ENCODE measurements at places on chromosomes 5 and 9.

- DNase-seq, result no peak
Measured at GRCh38 chr5:178322736-178323540, 90.3 kb upstream of the PHYKPL start.

- no peak for DNase-seq
Measured at GRCh38 chr5:39801306-39801705, 376.5 kb upstream of the DAB2 start.

DNA sequence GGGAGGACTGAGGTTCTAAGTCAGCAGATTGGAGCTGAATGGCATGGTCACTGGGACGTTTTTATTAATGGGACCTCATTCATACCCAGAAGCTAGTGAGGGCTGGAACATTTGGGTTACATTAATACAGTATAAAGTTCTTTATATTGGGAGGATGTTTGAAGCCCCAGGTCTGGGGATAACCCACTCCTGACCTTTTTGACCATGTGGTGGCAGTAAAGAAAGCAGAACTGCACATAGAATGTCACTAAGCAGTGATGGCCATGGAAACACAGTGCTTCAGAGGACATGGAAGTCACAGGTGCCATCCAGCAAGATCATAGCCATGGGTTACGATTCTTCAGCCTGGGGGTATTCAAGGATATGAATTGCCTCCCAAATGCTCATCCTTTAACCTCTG lies 176.0 kb downstream of the ATP10B start:
- DNase-seq, result no peak

DNA sequence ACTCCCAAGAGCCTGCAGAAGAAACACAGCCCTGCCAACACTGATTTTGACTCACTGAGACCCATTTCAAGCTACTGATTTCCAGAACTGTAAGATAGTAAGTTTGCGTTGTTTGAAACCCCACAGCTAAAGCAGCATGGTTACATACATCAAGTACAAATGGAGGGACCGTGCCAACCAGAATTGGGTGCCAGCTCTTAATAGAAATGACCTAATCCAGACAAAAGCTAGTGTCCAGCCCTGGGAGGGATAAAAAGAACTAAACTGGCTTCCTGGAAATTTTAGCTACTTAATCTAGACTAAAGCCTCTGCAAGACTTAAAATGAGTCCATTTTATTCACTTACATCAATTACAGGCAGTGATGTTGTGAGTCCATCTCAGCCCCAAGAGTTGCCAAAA lies 122.6 kb downstream of the ADAMTS12 start:
- peak; percentile 38 for DNase-seq

DNA sequence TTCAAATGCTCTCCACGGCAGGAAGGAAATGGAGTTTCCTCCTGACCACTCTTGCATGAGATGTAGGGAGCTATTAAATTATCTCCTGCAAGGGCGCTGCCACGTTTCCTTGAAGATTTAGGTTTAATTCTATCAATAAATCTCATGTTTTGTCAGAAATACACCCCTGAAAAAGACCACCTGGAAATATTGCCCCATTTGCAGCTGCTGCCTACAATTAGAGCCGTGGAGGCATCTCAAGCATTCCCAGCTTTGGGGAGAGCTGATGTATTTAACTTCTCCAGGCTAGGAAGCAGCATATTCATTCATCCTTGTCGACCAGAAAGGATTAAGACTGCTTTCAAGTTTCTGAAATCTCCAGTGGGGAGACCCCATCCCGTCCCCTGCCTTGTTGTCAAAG lies 40.5 kb downstream of the CCNJL start:
- peak; percentile 81 for DNase-seq

GRCh38 chr9:100350188-100350587 lies 2.6 kb downstream of the TEX10 start:
- DNase-seq, result no peak

GRCh38 chr5:72460413-72460812 lies 46.8 kb downstream of the ZNF366 start:
- no peak for DNase-seq

DNA sequence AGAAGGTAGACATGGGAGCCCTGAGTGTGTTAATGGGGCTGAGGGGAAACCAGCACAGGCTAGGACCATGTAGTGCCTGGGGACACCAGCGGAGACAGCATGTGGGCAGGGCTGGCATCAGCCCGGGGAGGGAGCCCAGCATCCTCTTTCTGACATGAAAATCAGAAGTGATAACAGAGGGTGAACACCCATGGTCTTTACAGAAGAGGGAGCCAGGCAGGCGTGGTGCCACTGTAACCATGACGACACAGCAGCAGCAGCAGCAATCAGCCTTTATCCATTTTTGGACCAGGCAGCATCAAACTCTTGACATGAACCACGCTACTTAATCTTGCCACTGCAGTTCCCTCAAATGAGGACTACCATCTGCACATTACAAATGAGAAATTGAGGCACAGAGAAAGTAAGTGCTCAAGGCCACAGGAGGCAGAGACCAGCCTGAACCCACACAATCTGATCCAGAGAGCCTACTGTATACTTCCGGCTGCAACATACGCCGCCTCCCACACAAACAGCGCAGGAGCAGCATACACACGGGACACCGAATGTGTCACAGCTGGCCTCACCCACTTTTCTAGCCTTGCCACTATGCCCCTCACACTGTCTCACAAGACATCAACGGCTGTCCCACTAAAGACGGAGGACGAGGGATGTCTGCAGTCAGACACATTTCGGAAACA lies 23.8 kb downstream of the CAMSAP1 start:
- DNase-seq, result no peak

- no peak for DNase-seq
Measured at GRCh38 chr5:11928909-11929308, 24.7 kb upstream of the CTNND2 start.

GRCh38 chr5:146388386-146388785 lies 49.7 kb downstream of the POU4F3 start:
- no peak for DNase-seq

- no peak for DNase-seq
Measured at GRCh38 chr5:118561235-118561634, 427.1 kb downstream of the DTWD2 start.

- DNase-seq, result no peak
Measured at GRCh38 chr9:19934301-19934871, 145.5 kb upstream of the SLC24A2 start.

DNA sequence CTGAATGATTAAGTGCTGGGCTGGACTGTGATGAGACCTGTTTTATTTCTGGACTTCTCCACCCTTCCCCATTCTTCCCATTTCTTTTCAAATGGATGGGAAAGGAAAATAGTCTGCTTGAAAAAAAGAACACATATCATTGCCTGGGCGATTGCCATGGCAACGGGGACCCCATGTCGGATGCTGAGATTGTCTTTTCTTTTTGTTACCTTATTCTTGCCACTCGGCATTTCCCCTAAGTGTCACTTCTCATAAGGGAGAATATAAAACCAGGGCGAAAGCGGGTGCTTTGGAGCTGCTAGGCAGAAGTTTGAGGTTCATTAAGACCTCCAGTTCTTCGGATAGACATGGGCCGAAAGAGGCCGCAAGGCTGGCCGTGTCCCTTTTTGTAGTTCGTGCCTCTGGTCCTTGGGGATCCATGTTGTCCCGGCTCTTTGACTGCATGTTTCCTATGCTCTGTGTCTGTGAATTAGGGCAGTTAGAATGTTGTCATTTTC lies 763 bp downstream of the FGD3 start:
- no peak for DNase-seq

GRCh38 chr9:91503673-91504081 lies 80.0 kb upstream of the NFIL3 start:
- no peak for DNase-seq

- DNase-seq, result peak; percentile 39
Measured at GRCh38 chr5:104456122-104456521, 893.5 kb upstream of the NUDT12 start.

DNA sequence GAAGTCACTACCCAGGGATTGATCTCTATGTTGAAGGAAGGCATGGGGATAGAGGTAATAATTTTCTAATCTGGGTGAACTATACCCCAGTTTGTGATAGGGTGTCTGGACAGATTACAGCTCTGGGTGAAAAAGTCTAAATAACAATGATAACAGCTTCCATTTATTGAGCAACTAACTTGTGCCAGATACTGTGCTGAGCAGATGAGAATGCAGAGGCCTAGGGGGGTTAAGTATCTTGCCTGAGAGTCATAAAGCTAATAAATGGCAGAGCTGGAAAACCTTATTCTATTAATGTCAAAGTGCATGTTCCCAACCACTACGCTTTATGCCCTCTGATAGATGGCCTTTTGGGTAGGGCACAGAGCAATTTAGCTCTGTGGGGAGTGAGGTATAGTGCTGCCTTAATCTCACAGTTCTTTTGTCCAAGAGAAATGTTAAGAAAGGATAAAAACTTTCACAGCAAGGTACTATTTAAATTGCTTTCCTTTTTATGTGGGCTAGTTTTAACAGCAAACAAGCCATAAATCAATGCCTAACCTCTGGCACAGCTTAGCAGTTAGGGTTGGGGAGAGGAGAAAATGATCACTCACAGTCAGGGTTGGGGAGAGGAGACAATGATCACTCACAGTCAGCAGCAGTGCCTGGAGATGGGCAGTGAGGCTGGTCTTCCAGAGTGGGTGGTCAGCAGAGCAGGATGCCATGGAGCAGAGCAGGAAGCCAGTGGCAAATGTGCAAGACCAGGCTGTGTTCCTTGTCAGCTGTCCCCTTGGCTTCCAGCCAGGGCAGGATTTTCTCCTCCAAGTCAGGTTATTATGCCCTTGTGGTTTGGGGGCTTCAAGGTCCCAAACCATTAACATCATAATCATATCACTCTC lies 187.0 kb downstream of the CARTPT start:
- DNase-seq, result no peak

DNA sequence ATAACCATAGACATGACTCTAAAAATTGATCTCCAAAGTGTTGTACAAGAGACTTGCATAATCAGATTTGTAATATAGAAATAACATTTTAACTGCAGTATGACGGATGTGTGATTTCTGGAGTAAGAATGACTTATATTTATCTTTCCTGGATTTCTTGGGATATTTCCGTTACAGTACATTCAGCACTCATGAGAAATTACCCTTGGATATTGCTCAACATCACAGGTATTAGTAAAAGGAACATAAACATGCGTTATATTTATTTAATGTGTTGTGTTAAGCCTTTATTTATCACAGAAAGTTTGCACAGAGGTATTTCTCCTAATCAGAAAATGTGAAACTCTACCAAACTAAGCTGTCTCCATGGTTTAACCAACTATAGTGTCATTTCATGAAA lies 1823.9 kb upstream of the C9orf72 start:
- DNase-seq, result no peak

DNA sequence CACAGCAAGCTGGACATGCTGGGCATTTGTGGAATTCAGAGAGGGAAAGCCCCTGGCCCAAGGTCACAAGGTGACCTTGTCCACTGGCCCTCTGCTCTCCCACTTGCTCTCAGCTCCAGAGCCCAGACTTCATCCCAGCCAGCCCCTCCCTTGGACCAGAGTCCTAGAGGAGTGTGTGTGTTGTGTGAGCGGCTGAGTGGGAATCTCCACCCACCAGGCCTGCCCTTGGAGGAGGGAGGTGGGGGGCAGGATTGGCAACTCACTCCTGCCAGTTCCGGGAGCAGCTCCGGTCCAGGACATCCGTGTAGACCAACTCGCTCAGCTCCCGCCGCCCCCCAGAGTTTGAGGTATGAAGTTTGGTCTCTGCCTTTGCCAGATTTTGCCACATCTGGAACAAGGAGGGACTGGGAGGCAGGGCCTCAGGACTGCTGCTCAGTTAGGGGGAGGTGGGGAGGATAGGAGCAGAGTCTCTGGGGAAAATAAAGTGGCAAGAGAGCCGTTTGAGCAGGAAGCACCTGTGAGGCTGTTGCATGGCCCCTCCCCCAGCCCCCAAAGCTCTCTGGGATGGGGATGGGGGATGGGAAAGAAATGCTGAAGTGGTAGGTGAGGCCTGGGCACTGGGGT lies 1.4 kb downstream of the MZB1 start:
- DNase-seq, result no peak

GRCh38 chr9:7115606-7116005 lies 357.8 kb downstream of the KDM4C start:
- DNase-seq, result no peak

DNA sequence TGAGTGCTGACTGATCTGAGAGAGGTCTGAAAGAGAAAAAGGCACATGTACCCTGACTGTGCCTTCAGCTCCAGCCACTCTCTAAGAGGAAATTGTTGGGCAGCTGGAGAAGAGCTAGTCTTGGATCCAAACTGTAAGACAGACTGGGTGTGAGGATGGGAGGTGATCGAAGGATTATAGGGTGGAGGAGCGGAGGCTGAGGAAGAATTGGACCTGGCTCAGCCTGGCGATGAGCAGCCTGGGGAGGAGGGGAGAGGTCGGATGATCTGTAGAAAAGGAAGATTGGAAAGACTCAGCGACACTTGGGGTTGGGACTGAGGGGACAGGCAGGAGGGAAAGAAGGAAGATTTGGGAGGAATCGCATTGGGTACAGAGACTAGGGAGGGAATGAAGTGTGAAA lies 98.6 kb upstream of the SLC25A48 start:
- no peak for DNase-seq

GRCh38 chr9:125393426-125393825 lies 131.8 kb downstream of the GAPVD1 start:
- DNase-seq, result no peak

- DNase-seq, result no peak
Measured at GRCh38 chr5:2131196-2131595, 248.5 kb upstream of the IRX4 start.

DNA sequence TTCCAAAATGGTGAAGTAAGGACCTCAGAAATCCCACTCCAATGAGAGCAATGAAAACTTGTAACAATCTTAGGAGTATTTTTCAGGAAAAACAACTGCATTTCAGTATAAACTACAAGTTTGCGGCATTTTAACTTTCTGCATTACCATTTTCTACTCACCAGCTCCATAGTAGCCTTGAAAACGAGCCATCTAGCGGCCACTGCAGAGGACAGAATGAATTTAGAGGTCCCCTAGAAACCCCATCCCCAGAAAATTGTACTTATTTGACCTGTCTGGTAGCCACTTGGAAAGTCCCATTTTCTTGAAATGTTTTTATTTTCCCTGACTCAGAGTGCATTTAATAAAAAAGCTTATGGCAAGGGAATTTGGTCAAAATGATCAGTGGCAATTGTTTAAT lies 205.4 kb upstream of the ITGA1 start:
- DNase-seq, result no peak

DNA sequence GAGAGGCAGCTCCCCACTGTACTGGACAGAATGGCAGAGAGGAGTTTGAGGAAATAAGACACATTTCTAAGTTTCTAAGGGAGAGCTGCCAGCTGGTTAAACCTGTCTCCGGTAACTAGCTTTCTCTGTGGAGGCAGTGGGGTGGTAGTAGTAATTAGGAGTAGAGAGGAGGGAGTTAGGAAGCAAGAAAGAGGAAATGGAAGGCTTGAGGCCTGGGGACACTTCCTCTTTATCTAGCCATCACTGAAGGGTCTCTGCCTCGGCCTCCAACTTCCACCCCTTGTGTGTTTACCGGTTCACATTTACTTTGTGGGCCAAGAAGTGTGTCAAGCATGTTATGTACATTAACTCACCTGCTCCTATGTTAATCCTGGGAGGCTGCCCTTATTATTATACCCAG lies 462.2 kb upstream of the DMAC1 start:
- DNase-seq, result no peak

Measured in spinal cord (tissue), 10 donors.